Stimulated activated CD4-positive, alpha-beta T cell treated with anti-CD3 and anti-CD28 coated beads, Interleukin-4, amount 100 ng/mL, for 48 hours (primary cell): ENCODE measurements at places on chromosomes 4 and X.

DNA sequence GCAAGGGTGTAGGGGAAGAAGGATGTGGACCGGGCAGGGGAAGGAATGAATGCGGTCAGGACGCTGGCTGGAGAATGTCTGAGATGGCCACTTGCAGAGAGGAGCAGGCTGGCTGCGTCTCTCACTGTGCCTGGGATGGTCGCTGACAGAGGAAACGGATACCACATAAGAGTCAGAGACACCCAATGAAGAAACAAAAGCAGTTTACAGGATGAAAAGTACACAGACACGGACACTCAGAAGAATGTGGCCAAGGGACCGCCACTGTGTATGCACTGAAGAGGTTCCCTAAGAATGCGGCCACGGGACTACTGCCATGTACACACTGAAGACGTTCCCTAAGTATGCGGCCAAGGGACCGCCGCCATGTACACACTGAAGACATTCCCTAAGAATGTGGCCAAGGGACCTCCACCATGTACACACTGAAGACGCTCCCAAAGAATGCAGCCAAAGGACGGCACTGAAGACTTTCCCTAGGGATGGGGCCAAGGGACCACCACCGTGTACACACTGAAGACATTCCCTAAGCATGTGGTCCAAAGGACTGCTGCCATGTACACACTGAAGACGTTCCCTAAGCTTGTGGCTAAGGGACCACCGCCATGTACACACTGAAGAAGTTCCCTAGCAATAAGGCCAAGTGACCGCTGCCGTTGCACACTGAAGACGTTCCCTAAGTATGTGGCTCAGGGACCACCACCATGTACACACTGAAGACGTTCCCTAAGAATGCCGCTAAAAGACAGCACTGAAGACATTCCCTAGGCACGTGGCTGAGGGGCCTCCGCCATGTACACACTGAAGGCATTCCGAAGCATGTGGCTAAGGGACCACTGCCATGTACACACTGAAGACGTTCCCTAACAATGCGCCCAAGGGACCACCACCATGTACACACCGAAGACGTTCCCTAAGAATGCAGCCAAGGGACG lies 32.2 kb downstream of the DHRSX start:
- DNase-seq, result no peak

GRCh38 chrX:18047491-18047890 lies 173.2 kb downstream of the BEND2 start:
- no peak for DNase-seq

GRCh38 chr4:36174570-36174969 lies 69.7 kb downstream of the ARAP2 start:
- no peak for DNase-seq

DNA sequence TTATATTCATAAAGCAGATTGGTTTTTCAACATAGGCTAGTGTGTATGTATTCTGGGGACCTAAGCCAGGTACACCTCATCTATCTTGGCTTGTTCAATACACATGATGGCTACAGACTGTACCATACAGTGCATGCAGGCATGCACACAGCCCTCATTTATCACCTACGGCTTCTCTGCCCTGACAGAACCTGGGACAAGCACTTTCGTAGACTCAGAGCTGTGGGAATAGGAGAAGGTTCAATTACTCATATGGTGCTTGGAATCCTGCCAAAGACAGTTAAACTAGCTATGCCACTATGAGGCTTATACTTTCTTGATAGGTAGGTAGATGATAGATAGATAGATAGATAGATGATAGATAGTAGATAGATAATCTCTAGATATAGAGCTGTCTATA lies 457.2 kb downstream of the GALNTL6 start:
- no peak for DNase-seq

- DNase-seq, result no peak
Observed at GRCh38 chr4:144547678-144548298, 98.2 kb upstream of the HHIP start.

DNA sequence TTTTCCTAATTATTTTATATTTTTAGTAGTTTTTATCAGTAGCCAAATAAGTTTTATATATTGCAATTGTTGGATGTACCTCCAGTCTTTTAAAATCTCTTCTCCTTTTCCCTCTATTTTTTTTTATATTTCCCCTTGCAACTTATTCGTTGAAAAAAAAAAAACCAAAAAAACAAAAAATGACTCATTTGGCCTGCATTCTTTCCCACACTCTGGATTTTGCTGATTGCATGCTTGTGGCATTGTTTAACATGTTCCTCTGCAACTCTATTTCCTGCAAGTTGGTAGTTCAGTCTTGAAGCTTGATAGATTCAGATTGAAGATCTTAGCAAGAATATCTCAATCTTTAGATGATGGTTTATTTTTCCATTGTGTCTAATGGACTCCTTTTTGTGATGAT lies 260.6 kb upstream of the BOD1L1 start:
- no peak for DNase-seq

GRCh38 chr4:125501568-125501967 lies 186.8 kb downstream of the FAT4 start:
- DNase-seq, result no peak

DNA sequence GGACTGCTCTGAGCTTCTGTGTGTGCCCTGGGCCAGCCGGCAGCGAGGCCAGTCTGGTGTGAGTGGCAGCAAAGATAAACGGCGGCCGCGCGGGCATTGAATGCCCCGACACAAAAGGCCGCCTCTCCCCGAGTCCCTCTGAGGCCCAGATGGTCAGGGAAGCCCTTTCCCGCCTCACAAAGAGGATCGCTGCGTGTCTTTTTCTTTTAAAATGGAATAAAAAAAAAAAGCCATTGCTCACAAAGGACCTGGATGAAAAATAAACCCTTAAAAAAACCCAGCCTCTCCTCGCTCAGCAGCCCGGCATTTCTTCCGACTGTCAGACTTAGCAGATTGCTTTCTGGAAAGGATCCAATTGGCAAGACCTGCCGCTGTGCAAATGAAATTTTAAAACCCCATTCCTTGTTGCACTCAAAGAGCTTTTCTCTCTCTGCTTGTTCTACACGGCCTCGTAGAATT lies 578.7 kb downstream of the BCOR start:
- no peak for DNase-seq

GRCh38 chr4:7647600-7648543 lies 213.1 kb upstream of the PSAPL1 start:
- no peak for DNase-seq

GRCh38 chr4:2172627-2173231 lies 69.2 kb downstream of the HAUS3 start:
- no peak for DNase-seq

- no peak for DNase-seq
Observed at GRCh38 chr4:15402974-15403373, 24.9 kb upstream of the C1QTNF7 start.

GRCh38 chrX:41468647-41469323 lies 21.6 kb downstream of the NYX start:
- no peak for DNase-seq

- no peak for DNase-seq
Observed at GRCh38 chr4:125847518-125847917, 532.8 kb downstream of the FAT4 start.

DNA sequence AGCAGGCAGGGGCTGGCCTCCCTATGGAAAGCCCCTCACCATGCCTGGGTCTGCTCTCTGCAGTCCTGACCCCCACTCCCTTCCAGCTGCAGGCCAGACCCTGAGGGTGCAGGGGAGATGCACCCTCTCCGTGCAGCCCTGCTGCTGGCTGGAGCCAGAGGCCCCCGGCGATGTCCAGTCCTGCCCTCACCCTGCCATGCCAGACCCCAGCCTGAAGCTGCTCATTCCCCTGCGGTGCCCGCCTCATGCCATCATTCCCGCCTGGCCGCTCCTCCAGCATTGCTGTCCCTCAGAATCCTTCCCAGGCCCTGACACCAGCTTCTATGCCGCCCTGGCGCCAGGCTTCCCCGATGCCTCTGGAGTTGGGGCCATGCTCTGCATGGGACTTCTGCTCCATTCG lies 72.4 kb downstream of the SORCS2 start:
- no peak for DNase-seq

DNA sequence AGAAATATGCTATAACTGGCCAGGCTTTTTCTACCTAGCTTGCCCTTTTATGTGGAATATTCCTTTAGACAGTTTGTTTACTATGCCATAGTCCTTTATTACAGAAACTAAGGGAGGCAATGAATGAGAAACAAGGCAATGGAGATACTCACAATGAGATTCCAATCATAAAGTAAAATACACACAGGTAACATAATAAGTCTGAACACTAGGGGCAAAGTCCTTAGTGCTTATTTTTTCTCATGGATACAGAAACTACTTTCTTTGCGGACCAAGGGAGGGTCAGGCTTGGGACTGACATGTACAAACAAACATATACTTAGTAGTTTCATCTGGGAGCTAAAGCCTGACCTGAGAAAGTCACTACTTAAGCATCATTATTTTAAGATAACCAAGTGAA lies 16.0 kb upstream of the UGT8 start:
- DNase-seq, result no peak

DNA sequence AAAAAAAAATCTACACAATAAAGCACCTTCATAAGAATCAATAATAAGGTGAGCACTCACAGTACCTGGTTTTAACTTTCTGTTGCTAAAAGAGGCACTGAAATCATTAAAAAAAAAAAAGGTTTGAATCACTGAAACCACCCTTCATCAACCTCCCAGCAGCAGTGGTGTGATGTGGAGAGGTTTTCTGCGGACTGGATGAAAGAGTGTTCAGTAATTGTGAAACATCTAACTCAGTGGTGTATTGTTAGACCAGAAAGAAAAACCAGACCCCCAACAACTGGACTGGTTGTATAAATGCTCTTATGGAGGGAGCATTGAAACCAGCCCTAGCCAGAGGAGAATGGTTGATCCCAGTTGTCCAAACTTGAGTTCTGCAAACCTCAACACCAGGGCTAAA lies 63.2 kb downstream of the SPIN3 start:
- no peak for DNase-seq

DNA sequence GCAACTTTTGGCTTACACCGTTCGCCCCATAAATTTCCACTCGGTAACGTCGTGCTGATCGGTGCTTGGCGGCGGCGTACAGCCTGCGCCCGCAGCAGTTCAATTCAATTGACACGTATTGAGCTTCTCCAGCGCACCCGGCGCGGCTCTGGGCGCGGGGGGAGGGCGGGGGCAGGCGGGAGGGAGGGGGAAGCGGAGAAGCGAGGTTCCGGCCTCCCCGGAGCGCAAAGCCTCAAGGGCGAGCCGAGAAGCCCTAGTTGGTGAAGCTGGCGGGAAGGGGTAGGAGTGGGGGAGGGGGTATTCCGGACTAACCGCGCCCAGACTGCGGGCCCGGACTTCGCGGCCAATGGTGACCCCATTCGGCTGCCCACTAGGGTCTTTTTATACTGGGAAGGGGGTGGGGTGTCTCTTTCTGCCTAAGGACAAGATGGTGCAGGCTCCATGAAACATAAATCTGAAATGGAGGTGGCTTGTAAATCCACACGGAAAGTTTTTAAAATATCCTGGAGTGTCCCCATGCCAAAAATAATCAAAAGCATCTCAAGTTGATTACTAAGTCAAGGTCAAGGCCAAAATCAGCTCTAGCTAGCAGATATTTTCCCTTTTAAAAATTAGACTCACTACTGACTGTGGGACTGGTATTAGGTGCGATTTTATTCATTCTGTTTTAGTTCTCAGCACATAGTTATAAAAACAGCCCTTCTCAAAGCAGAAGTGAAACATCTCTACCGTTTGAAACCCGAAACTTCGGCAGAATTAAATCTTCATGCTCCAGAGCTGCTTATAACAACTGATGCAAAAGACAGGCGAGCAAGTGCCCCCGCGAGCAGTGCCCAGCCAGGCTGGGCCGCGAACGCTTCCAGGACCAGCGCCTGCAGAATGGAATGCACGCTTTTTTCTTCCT lies 1.5 kb upstream of the BCOR start:
- DNase-seq, result no peak

DNA sequence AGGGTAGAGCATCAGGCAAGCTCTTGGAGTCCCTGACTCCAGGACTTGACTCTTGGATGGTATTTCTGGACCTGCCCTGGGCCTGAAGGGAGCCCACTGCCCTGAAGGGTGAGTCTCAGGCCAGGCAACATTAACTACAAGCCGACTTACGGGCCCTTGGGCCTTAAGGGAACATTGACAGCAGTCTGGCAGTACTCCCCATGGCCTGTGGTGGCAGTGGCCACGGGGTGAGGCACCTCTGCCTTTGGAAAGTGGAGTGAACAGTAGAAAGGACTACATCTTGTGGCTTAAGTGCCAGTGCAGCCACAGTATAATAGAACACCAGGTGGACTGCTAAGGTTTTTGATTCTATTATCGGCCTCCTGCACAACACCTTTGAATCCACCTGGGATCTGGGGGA lies 36.3 kb downstream of the SH3BGRL start:
- DNase-seq, result no peak

DNA sequence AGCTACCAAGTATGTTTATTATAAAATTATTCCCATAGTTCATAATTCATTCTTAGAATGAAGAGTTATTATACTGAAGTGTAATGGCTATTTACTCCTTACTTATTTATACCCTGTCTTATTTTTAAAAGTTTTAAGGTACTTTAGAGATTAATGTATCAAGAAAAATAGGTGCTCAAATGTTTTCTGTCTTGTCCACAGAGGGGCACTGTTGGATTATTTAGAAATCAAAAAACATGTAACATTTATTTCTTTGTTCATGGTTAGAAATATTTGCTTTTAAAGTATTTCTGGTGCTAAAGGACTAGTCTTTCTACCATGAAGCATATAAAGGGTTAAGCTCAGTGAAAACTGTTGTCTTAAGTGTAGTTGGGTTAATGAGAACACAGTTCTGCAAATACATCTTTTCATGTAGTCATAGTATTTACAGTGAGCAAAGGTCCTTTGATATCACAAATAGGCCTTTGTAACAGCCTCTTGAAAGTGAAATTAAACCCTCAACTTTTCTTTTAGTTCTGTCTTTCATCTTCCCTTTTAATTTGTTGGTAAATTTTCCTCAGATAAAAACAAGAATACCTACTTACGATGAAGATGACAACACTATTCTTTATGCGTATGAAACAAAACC lies 7.7 kb downstream of the SCML1 start:
- no peak for DNase-seq

DNA sequence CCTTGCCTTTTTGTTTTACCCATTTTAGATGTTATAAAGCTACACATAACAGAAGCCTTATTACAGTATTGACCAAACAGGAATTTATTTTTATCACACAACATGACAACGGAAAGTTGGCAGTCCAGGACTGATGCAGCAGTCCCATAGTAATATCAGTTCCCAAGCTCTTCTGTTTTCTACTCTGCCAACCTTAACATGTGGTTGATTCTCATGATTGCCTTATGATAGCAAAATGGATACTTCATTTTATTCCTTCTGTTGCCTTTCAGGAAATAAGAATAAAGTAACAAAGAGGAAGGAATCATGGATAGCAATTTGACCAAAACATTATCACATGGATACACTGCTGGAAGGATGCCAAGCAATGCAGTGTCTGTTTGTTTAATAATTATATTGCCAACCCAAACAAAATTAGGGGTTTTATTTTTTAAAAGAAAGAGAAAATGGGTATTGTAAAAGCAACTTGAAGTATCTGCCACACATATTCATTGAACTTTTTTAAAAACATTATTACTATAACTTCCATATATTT lies 275.7 kb downstream of the STPG2 start:
- DNase-seq, result no peak

- no peak for DNase-seq
Observed at GRCh38 chr4:155572106-155572703, 94.4 kb upstream of the GUCY1A1 start.
